ENCODE measurements at places on chromosomes 1 and 21. TPM values are rescaled to one million over a fixed set of nuclear protein-coding genes. Genes with fewer than 3 reads are reported as not detected.

The MMP23B gene
- polyA plus RNA-seq, result 12.6 TPM

The ZBTB8A gene
- not detected for polyA plus RNA-seq

The ADORA3 gene
- 0.23 TPM for polyA plus RNA-seq

The PPP2R5A gene
- polyA plus RNA-seq, result 87.2 TPM

The LCE1F gene
- polyA plus RNA-seq, result not detected

The FMO2 gene
- polyA plus RNA-seq, result not detected

The SV2A gene
- polyA plus RNA-seq, result 1.0 TPM

Measured in immature natural killer cell (primary cell).